Cerebellar cortex (tissue), 1 donor: ENCODE measurements at places on chromosomes 4 and X.

DNA sequence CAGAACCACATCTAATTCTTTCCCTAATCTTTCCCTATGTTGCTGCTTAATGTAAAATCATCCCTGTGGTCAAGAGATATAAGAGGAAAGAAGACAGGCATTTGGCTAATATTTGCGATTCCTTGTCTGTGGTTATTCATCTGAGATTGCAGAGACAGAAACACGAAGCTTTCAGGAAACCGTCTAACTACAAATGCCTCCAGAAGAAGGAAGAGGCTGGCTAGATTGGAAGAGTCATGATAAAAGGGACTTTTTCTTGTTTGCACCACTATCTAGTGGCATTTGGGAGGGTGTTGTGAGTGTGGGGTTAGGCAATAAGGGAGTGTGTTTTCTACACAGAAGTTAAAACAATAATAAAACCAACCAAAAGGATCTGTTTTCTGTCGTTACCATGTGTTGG is 43.9 kb downstream of the TMEM154 start:
- DNase-seq: no peak

GRCh38 chrX:153873282-153874084 is 12.5 kb downstream of the L1CAM start:
- DNase-seq: no peak

DNA sequence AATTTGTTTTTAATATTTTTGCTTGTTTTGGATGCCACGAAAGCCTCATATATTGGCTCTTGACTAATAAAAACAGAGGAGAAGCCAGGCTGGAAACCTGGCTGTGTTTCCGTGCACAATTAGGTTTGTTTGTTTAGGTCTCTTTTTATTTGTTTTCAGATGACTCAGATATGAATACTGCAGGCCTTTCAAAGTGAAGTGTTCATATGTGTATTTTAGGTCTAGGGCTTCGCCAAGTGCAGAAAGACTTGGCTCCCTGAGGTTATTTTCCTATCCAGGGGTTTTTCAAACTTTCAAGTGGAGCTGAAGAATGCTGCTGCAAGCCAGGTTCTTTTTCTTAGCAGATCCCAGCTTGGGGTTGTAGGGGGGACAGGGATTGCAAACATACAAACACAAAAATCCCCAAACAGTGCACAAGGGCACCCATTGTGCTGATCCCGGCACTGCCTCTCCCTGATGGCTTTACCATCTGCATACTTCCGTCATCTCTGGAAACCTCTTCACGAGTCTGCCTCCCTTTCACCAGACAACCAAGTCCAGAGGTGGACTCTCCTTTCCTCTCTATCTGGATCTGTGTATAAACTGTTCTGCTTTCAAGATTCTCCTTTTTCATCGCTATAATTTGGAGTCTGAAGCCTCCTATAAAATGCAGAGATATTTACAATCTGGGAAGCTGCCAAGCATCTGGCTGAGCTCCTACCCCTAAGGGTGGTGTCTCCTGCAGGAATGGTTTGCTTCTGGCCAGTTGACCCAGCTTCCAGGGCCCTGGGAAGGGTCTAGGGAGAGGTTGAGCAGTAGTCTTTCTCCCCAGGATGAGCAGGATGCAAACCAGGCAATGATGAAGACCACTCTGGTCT is 108.6 kb downstream of the SMIM20 start:
- peak; percentile 20 for DNase-seq

DNA sequence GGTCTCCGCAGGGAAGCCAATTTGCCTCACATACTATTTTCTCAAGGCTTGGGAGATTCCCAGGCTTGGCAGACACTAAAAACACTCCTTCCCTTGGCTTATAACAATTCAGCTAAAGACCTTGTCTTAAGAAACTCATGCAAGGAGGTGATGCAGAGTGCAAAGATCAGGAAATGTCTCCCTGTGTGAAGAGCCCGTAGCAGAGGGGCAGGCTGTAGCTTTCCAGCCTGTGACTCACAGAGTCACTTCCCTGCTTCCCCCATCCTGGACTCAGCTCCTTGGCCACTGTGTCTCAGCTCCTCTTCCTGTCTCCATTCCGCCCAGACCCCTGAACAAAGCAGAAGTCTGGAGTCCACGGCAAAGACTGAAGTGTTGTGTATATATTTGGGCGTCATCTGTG is 56.1 kb downstream of the KDR start:
- no peak for DNase-seq

GRCh38 chr4:168979338-168979737 is 30.7 kb downstream of the CBR4 start:
- no peak for DNase-seq

DNA sequence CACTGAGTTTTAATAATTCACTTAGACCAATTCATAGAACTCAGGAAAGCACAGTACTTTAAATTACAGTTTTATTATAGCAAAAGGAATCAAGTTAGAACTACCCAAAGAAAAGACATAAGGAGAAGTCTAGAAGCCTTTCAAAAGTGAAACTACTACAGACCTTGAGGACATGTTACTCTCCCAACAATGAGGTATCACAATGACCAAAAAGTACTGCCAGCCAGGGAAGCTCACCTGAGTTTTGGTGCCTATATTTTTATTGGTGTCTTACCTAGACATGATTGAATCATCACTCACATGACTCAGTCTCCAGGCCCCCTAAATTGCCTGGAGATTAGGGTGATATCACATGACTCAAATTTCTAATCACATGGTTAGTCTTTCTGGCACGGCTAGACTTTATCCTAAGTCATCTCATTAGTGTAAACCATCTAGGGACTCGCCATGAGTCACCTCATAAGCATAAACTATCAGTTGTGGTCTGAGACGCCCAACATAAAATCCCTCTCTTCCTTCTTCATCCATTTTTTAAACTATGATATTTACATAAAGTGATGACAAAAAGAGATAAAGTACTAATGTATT is 372.3 kb downstream of the TMA16 start:
- DNase-seq: no peak
